Choroid plexus epithelial cell (primary cell): ENCODE measurements at places on chromosomes 7 and 10.

GRCh38 chr7:450036-450435 is 69.6 kb downstream of the PDGFA start:
- DNase-seq = no peak

GRCh38 chr7:83475420-83475819 is 173.5 kb downstream of the SEMA3E start:
- peak; percentile 15 for DNase-seq

GRCh38 chr7:115763347-115763746 is 267.2 kb downstream of the TFEC start:
- DNase-seq = no peak

DNA sequence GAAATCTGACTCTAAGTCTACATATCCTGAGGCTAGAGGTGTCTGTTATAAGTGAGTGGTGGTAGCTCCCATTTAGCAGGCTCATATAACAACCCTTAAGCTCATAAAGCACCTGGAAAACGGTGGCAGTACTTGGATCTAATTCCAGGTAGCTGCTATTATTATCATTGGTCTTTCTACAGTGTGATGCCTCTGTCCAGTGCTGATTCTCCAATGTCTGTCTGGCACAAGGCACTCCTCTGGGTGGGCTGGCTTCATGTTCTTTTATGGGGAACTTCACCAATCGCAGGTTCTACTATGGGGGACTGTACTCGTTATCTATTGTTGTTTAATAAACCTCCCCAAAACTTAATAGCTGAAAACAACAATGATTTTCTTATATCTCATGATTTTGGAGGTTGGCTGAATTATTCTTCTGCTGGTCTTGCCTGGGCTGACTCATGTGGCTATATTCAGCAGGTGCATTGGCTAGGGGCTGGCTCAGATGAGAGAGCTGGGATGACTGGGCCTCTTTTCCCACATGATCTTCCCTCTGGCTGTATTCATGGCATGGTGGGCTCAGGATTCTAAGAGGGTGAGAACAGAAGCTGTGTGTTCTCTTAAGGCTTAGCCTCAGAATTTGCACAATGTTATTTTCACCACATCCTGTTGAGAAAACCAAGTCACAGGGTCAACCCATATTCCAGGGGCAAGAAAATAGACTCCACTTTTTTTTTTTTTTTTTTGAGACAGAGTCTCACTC is 93.0 kb upstream of the PCGF5 start:
- peak; percentile 12 for DNase-seq

DNA sequence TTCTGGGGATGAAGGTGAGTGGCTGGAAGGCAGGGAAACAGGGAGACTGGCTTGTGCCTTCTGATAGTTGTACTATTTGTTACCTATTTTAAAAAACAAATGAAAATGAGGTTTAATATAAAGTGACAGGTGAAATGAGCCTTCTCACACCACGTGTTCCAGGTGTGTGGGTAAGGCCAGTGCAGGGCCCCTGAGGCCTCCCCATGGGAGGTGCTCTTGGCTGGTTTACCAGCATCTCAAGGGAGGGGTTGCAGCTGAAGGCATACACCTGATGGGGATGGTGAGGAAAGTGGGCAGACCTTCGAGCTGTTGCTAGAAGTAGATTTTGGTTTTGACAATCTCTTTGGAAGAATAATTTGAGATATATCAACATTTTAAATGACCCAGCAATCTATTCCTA is 103.6 kb downstream of the ARHGAP22 start:
- DNase-seq = no peak

GRCh38 chr7:134729895-134730294 is 49.5 kb upstream of the CALD1 start:
- DNase-seq = no peak

GRCh38 chr10:125441151-125441550 is 241.8 kb downstream of the TEX36 start:
- no peak for DNase-seq

GRCh38 chr7:138138244-138138643 is 62.0 kb downstream of the AKR1D1 start:
- DNase-seq = no peak

DNA sequence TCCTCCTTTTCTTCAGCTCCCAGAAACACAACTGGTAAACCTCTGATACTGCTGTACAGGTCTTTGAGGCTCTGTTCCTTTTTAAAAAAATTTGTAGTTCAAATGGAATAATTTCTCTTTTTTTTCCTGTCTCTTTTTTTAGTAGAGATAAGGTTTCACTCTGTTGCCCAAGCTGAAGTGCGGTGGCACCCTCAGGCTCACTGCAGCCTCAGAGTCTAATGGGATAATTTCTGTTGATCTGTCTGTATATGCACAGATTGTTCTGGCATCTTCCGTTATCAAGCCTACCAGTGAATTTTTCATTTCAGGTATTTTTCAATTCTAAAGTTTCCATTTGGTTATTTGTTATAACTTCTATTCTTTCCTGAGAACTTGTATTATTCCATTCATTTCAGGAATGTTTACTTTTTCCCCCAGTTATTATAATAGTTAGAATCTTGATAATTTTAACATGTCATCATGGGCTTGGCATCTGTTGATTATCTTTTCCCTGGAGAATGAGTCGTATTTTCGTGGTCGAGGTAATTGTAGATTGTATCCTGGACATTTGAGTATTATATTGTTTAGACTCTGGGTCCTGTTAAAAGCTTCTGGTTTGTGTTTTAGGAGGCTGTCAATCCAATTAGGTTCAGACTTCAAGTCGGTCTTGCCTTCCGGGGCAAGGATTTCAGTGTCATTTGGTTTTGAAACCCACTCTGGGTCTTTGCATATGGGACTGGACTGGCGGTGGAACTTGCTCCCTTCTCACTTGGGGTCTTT is 24.5 kb downstream of the CRCP start:
- DNase-seq = peak; percentile 12

- no peak for DNase-seq
Observed at GRCh38 chr7:120400806-120401455, 128.0 kb downstream of the KCND2 start.

GRCh38 chr7:74217455-74218342 is 7.9 kb downstream of the LAT2 start:
- no peak for DNase-seq

- no peak for DNase-seq
Observed at GRCh38 chr10:70364772-70365091, 17.7 kb downstream of the LRRC20 start.
